ENCODE measurements at places on chromosomes 13 and 19. TPM values are rescaled to one million over a fixed set of nuclear protein-coding genes. Genes with fewer than 3 reads are reported as not detected.

DNA sequence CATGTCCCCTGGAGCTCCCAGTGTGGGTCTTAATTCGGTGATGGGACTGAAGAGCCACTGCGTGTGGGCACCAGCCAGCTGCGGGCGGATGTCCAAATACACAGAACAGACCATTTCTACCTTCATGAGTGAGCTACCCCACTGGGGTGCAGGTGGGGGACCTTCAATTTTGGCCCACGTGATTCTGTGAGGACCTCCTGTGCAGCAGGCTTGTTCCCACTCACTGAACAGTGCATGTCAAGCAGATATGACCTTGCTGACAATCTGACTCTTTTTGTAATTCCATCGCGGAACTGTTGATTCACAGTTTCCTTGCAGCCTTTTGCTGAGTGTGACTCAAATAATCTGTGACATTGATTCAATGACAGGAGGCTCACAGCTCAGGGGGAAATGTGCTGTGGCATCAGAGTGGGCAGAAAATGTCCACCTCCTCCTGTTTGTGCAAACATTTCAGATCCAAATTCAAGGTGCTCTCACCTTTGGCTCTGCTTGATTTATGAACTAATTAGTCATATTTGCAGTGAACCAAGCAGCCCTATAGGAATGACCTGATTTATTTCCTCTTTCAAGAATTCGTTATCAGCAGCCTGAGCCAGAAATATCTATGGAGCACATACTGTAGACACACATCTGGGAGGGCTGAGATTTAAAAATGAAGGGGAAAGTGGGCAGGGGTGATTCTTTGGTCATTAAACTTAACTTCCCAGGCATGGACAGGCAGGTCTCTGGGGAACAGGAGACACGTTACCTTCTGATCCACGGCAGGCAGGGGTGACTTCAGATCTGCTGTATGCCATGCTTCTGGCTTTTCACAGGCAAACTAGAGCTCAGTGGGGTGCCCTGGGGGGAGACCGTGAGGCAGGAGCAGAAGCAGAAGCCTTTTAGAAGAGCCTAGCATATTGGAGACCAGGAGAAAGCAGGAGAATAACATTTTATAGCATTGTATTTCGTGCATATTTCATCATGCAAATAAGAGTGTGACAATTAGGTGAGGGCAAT is 170.0 kb upstream of the KL start:
- no peaks in the 10 kb centered on the region for H3K27me3 ChIP-seq
- no peak for DNase-seq
- no peaks in the 10 kb centered on the region for H3K4me1 ChIP-seq
- no peaks in the 10 kb centered on the region for H3K36me3 ChIP-seq

GRCh38 chr13:79434556-79434955 is 28.5 kb upstream of the RBM26 start:
- H3K27ac ChIP-seq = no peak overlapping the region
- DNase-seq = no peak
- no peaks in the 10 kb centered on the region for H3K36me3 ChIP-seq
- no peaks in the 10 kb centered on the region for H3K27me3 ChIP-seq

- no peak for DNase-seq
- H3K4me1 ChIP-seq = no peaks in the 10 kb centered on the region
- H3K36me3 ChIP-seq = no peaks in the 10 kb centered on the region
Measured at GRCh38 chr13:53807251-53807834, 778.7 kb downstream of the OLFM4 start.

CSNK1A1L gene
- not detected for total RNA-seq

- no peak overlapping the region for H3K4me3 ChIP-seq
- no peaks in the 10 kb centered on the region for H3K4me1 ChIP-seq
- H3K27me3 ChIP-seq = peaks cover 4% of the 10 kb centered on the region
Measured at GRCh38 chr19:58084596-58085347, 13.3 kb downstream of the ZSCAN18 start.

SAFB gene
- total RNA-seq = 195 TPM

DNA sequence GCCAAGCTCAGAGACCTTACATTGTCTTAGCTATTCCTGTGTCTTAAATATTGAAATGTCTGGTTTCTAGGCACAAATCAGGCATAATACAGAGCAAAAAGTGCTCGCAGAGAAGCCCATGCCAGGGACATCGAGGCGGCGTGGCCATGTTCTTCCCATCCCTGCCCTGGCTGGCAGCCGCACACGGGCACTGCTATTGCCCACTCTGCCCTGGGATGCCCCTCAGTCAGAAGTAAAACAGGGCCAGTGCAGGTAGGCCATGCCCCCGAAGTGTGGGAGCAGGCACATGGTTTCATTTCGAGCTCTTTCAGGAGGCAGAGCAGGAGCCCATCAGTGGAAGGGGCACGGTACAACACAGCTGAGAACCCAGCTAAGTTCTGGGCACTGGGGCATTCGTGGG is 113.5 kb downstream of the COL4A1 start:
- no peaks in the 10 kb centered on the region for H3K4me1 ChIP-seq
- no peak overlapping the region for H3K4me3 ChIP-seq
- H3K36me3 ChIP-seq = no peaks in the 10 kb centered on the region
- H3K27ac ChIP-seq = no peak overlapping the region

DNA sequence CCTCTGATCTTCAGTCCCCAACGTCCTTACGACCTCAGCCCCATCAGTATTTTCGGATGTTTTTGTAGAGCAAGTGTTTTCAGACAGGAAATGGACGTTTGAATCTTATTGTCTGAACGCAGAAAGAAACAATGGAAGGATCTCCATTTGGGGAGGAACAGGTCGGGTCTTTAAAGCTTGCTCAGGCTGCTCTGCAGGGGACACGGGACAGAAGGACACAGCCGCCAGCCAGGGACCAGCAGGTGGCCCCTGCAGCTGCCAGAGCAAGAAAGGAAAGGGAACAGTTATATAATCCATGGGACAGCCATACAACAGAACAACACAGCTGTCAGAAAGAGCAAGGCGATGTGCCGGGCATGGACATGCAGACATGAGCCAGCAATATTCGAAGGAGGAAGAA is 18.5 kb upstream of the IGLON5 start:
- no peaks in the 10 kb centered on the region for H3K4me1 ChIP-seq
- no peak for DNase-seq
- peaks cover 35% of the 10 kb centered on the region for H3K27me3 ChIP-seq
- H3K36me3 ChIP-seq = no peaks in the 10 kb centered on the region

TPTE2 gene
- total RNA-seq = not detected

GRCh38 chr19:57269515-57270250 is 10.6 kb upstream of the ZNF460 start:
- H3K4me3 ChIP-seq = no peak overlapping the region
- no peak for DNase-seq
- H3K36me3 ChIP-seq = peaks cover 5% of the 10 kb centered on the region
- H3K27me3 ChIP-seq = no peaks in the 10 kb centered on the region
- H3K27ac ChIP-seq = no peak overlapping the region
- H3K4me1 ChIP-seq = no peaks in the 10 kb centered on the region

GRCh38 chr19:3304871-3305423 is 61.4 kb upstream of the NFIC start:
- H3K4me3 ChIP-seq = no peak overlapping the region
- peaks cover 49% of the 10 kb centered on the region for H3K27me3 ChIP-seq
- DNase-seq = peak; percentile 88
- no peaks in the 10 kb centered on the region for H3K36me3 ChIP-seq
- no peaks in the 10 kb centered on the region for H3K4me1 ChIP-seq

Measured in T-cell (primary cell).